HT-29 (cell line): ENCODE measurements at places on chromosomes 12 and 14. TPM values are rescaled to one million over a fixed set of nuclear protein-coding genes. Genes with fewer than 3 reads are reported as not detected.
A peak's percentile ranks its signal among the peaks of the same experiment; 100 is the strongest.

GRCh38 chr12:122687086-122687485 is 16.1 kb downstream of the HCAR2 start:
- peak; percentile 88 for DNase-seq

DNA sequence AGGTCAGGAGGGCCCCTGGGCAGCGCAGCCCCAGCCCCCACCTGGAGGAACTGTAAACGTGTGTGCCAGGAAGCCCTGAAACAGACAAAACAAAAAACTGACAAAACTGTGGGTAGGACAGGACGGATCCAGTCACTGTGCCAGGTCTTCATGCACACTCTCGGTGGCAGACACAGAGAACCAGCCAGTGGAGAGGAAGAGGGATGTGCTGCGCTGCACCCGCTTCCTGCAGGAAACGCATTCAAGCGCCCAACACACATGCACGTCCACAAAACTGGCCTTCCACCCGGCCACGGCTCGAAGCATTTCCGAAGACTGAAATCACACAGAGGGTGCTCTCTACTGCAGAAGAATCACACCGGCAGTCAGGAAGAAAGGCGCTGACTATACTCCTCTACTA is 16.9 kb downstream of the BRF1 start:
- no peak for DNase-seq

GRCh38 chr12:122981587-122982476 is 1.4 kb downstream of the ARL6IP4 start:
- DNase-seq = no peak

DNA sequence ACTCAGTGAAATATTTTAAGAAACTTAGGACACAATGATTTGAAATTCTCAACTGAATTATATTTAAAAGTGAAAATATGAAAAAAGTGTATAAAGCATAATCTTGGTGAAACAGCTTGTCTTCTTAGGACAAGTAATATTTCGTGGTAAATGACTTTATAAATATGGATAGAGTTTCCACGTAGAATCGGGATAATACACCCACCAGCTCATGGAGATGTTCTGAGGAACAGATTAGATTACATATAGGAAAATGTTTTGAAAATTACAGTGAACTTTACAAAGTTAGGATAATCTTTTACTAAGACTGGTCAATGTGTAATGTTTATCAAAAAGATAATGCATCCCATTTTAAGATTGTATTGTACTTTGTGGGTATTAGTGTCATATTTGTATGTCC is 25.6 kb upstream of the MYF6 start:
- DNase-seq = no peak

DNA sequence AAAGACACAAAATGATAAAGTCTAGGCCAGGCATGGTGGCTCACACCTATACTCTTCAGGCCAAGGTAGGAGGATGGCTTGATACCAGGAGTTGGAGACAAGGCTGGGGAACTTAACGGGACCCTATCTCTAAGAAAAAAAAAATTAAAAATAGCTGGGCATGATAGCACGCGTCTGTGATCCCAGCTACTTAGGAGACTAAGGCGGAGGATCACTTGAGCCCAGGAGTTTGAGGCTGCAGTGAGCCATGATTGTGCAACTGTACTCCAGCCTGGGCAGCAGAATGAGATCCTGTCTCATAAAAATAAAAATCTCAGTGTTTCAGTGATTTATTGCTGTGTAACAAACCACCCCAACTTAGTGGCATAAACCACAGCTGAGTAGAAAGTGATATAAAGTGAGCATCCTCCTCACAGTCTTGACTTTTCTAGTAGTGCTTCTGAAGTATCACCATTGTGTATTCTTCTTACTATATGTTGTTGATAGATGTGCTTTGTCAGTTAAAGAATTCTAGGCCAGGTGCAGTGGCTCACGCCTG is 10.6 kb upstream of the ATF1 start:
- no peak for DNase-seq

DNA sequence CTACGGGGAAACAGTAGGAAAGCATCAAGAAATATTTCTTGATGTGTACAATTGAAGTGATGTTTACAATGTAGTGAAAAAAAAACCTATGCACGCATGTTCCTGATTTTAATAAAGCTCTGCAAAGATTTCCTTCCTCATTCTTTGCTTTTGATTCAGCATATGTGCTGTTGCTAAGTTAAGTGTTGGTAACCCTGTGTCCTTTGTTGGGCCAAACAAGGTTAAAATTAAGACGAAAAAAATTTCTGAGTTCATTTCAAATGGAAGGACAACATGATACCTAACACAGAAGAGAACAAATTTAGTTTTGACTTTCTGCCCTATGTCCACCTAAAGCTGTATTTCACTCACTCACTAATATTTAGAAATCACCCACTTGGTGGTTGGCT is 62.8 kb downstream of the PPP2R5C start:
- no peak for DNase-seq

DNA sequence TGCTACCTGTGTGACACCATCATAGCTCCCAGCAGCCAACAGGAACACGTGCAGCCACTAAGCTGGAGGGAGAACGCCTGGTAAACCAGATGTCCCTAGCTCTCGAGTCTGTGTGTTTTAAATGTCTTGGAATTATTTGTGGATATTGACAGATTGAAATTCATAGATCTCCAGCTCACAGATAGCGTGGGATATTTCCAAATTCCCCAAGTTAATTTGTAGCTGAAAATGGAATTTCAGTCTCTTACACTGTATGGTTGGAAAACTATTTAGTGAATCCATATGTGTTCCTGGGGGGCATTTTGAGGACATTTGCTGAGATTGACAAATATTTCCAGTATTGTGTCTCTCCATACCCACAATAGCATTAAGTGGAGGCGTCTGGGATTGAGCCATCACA is 618.6 kb upstream of the TMEM132C start:
- no peak for DNase-seq

The SERPINA9 gene
- total RNA-seq = not detected in 2 replicates

The SLC5A8 gene
- not detected in 2 replicates for total RNA-seq

The LYZ gene
- total RNA-seq = 1,236 and 1,299 TPM in 2 replicates

The CD163L1 gene
- total RNA-seq = 0.70 and 1.2 TPM in 2 replicates
